ENCODE measurements at places on chromosomes 2 and 18.

GRCh38 chr2:48722391-48722790 lies 33.1 kb downstream of the LHCGR start:
- no peak for DNase-seq

DNA sequence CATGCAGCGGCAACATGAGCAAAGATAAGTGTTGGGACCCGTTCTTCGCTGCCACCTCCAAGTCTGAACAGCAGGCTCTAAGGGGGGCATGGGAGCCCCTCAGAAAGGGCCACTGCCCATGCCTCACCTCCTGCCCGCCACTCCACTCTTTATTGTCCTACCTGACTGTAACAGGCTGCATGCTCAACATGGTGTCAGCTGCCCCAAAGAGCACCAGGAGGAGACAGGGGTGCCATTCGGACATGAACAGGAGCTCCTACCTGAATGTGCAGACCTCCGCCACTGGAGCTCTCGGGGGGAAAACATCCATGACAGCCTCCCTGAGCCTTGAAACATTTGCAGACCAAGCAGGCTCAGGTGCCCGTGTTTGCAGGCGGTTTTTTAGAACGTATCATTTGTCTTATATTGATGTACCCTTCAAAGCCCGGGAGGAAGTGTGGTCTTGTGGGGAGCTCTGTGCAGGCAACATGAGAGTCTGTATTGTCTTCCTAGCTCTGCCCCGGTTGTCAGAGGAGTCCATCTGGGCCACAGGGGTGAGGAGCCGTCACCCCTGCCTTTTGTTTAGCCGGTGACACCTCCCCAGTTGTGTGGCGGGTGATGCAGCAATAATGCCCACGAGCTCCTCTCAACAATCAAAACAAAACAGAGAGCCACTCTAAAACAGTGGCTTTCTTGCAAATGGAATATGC lies 35.1 kb upstream of the CD8A start:
- DNase-seq, result no peak

DNA sequence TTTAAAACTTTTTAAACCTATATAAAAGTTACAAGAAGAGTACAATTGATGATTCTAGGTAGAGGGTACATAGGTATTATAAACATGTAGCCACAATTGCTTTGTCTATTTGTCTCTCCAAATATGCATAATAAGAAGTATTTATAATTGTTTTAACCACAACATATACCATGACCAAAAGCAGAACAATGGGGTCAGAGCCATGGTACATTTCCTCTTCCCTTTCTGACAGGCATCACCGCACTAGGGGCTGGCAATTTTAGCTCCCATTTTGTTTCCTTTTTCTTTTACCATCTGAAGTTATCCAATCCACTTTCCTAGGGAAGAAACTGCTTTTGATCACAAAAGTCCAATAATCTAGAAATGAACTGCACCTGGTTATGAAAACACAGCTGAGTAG lies 49.3 kb downstream of the TMX3 start:
- DNase-seq, result no peak

GRCh38 chr18:9405130-9405529 lies 70.2 kb upstream of the RALBP1 start:
- DNase-seq, result no peak

GRCh38 chr2:23385748-23386338 lies 864 bp downstream of the KLHL29 start:
- no peak for DNase-seq

GRCh38 chr18:40911041-40911440 lies 1044.0 kb upstream of the PIK3C3 start:
- no peak for DNase-seq

DNA sequence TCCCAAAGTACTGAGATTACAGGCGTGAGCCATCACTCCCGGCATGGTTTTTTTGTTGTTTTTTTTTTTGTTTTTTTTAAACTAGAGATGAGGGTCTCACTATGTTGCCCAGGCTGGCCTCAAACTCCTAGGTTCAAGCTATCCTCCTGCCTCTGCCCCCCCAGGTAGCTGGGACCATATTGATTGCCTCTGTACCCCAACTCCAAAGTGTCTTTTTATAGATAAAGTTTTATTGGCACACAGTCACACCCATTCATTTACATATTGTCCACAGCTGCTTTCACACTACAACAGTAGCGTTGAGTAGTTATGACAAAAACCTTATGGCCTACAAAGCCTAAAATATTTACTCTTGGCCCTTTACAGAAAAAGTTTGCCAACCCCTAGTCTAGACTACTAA lies 45.2 kb upstream of the SP5 start:
- DNase-seq, result no peak

DNA sequence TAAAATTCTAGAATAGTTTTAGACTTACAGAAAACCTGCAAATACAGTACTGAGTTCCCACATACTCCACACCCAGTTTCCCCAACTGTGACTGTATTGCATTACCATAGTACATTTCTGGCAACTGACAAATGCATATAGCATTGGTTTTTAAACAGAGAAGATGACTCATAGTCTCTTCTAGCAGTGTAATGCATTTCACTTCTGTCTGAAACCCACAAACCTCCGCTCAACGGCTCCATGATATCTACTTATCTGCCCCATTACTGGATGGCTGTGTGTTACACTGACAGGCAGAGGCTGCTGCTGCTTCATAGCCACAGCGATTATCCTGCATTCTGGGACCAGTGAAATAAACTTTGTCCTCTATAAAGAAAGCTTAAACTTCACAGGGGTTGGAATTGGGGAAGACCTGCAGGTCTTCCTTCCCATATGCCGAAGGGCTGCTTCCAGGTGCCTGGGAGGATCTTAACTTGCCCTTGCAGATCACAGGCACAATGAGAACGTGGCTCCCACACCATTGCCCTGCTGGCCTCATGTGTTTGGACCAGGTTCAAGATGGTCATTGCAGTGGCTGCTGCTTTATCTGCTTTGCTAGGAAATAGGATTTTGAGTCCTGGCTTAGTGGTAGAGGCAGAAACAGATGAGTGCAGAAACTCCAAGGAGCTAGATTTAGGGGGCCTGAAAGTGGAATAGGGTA lies 742.6 kb upstream of the HS6ST1 start:
- DNase-seq, result no peak

DNA sequence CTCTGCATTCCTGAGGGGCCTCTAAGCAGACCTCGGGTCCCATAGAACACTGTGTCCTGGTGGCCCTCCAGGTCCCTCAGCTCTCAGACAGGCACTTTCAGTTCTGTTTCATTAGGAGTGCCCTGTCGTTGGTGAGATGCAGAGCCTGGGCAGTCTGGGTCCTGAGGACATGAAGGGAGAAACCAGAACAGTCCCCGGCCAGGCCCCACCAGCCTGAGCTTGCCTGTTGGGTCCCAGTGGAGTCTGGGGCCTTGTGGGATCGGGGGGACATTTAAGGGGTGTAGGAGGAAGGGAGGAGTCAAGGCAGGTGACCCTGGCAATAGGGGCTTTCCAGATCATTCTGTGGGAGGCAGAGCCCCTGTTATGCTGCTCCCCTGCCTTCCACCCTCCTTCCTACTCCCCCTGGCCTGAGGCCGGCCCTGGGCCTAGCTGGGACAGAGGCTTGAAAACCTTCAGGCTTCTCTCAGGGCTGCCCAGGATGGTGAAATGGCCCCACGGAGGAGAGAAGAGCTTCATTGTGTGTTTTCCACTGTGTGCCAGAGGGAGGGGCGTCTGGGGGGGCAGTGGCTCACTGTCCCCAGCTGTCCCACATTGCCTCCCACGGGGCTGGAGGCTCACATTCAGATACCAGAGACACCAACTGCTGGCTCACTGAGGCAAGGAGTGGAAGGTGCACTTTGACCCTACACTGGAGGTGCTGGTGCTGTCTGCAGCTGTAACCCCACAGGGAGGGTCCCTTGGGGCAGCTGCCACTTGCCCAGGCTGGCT lies 26.6 kb upstream of the CATIP start:
- no peak for DNase-seq

DNA sequence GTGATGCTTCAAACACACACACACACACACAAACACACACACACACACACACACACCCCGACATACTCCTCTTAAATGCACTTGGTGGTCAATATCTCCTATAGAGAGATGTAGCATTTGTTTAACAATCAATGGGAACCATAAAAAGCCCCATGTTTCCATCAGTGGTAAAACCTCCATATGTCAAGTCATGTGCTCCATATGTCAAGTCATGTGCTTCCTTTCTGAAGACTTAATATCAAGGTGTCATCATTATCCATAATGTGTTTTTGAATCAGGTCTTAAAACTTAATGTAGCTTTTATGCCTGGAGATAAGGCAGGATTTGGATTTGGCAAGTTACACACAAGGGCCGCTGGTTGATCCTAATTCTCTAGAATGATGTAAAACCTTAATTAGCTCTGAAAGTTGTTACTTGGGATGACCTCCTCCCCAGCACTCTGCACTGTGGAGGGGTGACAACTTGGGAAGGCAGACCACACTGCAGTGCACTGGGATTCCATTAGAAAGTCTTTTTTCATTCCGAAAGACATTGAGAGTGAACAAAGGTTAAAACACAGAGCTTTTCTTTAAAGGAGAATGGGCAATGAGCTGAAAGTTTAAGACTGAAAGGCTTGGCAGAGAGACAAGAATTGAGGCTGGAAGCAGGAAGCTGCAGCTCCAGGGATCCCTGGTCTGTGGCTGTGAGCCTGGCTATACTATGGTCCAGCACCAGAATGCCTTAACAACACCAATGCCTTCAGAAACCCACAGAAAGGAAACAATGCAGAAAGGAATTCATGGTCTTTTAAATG lies 26.4 kb downstream of the ALK start:
- no peak for DNase-seq

DNA sequence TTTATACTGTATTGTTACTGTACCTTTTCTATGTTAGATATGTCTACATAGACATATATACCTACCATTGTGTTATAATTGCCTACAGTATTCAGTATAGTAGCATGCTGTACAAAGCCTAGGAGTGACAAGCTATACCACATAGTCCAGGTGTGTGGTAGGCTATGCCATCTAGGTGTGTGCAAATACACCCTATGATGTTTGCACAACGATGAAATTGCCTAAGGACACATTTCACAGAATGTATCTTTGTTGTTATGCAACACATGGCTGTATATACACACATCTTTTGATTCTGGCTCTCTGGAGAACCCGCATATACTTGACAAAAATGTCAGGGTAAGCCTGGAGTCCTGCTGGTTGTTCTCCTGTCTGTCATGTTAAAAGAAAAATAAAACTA lies 85.1 kb downstream of the BCL2L11 start:
- DNase-seq, result no peak

DNA sequence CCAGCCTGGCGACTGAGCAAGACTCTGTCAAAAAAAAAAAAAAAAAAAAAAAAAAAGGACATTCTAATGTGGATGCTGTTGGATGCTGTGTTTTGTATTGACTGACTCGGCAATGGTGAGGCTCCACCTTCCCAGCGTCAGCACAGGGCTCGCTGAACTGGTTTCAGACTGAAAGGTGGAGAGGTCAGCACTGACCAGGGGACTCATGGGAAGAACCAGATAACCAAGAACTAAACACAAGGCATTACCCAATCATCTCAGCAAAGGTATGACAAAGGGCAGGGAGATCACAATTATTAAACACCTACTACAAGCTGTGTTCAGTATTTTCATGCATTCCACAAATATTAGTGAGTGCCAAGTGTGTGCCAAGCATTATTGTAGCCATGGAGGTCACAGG lies 103.2 kb downstream of the LRATD1 start:
- DNase-seq, result no peak

DNA sequence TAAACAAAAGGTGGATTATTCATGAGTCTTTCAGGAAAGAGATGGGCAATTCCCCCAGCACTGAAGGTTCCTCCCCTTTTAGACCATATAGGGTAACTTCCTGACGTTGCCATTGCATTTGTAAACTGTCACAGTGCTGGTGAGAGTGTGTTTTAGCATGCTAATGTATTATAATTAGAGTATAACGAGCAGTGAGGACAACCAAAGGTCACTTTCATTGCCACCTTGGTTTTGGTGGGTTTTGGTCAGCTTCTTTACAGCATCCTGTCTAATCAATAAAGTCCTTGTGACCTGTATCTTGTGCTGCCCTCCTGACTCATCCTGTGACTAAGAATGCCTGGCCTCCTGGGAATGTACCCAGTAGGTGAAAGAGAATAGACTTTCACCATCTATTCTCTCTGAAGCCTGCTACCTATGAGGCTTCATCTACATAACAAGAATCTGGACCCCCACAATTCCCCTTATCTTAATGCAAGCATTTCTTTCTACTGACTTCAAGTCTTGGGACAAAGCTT lies 148.7 kb downstream of the CABLES1 start:
- no peak for DNase-seq

GRCh38 chr2:239245107-239245506 lies 155.7 kb downstream of the HDAC4 start:
- no peak for DNase-seq

- DNase-seq, result no peak
Measured at GRCh38 chr2:16840496-16841172, 175.0 kb upstream of the CYRIA start.

DNA sequence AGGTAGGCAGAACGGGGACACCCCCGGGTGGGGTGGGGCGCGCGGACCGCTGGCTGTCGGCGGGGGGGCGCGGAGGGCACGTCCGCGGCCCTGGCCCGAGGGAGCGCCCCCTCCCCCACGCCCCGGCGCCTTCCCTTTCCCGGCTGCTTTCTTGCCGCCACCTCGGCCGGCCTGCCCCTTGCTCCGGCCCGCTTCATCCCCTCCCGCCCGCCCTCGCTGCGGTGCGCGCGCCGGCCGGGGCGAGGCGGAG lies 443 bp downstream of the VAPA start:
- DNase-seq, result no peak

- no peak for DNase-seq
Measured at GRCh38 chr2:77813599-77813998, 291.4 kb upstream of the LRRTM4 start.

DNA sequence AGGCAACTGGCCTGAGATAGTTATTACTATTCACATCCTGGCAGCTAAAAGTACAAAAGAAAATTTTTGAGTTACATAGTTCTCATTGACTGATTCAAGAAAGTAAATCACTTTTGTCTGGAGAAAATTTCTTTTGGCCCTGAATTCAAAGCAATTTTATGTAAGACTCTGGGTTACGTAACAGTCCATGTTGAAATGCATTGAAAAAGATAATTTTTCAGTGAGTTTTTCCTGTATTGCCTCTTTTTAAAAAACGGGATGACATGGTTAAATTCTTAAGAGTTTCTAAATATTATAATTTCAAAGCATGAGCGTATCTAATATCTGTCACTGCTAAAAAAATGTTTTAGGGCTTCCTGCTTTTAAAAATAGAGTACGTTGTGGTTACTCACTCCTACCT lies 72.7 kb downstream of the ANKRD12 start:
- no peak for DNase-seq

DNA sequence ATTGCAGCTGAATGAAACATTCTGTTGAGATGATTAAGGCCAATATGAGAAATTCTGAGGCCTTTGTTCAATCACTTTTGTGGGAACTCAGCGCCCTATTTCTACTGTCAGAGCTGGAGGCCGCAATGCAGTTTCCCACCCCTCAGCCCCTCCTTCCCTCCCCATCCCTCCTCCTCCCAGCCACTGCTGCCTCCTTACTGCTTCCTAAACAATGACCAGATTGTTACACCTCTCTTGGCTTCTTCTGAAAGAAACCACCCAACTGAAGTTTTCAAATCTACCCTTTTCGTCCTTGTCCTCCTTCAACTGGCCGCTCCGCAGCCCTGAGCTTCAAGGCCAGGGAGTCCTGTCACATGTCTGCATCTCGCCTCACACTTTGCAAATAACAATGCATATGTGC lies 36.7 kb upstream of the MAPK4 start:
- DNase-seq, result no peak
